Left renal pelvis (tissue), 4 donors: ENCODE measurements at places on chromosomes 3 and 15.

GRCh38 chr15:59299929-59300617, 72.6 kb downstream of the MYO1E start:
- DNase-seq, result no peak

- DNase-seq, result no peak
Observed at GRCh38 chr3:111913163-111913763, 54.2 kb downstream of the PHLDB2 start.

DNA sequence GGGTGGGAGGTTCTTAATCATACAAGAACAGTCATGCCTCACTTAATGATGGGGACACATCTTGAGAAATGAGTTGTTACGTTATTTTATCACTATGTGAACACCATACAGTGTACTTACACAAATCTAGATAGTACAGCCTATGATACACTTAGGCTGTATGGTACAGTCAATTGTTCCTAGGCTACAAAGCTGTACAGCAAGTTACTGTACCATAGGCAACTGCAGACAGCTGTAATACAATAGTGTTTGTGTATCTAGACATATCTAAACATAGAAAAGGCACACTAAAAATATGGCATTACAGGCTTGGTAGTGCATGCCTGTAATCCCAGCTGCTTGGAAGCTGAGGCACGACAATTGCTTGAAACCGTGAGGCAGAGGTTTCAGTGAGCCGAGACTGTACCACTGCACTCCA, 55.7 kb upstream of the PLXND1 start:
- no peak for DNase-seq

- no peak for DNase-seq
Observed at GRCh38 chr15:98920091-98920880, 87.3 kb downstream of the PGPEP1L start.

- DNase-seq, result no peak
Observed at GRCh38 chr3:155189478-155189877, 104.0 kb downstream of the STRIT1 start.

DNA sequence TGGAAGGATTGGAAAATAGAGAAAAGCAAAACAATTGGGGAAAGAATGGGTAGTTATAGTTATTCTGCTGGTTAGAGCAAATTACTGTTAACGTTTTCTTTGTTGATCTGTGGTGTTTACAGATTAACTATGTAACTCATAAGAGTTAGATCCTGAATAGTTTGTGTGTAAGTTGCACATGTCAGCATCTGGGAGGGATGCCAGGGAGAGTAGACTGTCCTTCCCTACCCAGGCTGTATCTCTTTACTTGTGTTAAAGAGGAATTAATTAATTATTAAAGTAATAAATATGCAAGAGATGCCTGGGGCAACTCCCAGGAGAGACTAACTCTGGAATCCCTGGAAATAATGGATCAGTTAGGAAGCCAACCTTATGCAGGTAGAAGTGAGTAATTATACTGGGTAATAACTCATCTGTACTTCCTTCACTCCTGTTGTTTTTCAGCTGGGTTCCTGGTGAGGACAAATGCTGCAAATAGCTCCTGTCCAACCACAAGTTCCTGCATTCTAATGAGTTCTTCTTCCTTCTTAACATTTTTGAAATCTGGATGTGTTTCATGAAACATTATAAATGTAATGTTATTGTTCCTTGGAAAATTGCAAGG, 18.9 kb downstream of the GHRL start:
- no peak for DNase-seq

DNA sequence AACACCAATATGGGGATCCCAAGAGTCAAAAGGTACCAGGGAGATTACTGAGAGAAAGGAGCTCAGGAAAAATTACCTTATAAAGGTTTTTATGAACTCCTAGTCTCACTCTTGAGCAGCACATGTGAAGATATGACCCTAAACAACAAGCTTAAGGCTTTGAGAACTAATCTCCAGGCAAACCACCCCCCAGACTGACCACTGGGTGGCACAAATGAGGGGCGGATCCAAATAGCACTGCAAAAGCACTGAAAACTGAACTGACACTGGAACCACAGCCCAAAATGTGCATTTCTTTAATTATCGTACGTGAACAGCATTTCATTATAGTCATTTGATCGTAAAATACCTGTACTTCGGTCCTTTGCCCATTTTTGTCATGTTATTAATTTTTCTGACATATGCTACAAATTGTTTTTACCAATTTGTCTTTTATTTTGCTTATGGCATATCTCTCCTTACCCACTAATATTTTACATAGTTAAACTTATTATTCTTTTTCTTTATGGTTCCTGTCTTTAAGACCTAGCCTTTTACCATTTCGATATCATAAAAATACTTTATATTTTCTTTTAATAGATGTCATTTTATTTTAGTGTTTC, 31.5 kb upstream of the TFDP2 start:
- DNase-seq, result no peak

GRCh38 chr15:98907927-98908471, 99.6 kb downstream of the PGPEP1L start:
- DNase-seq, result no peak

- DNase-seq, result no peak
Observed at GRCh38 chr3:50978991-50979667, 304.4 kb downstream of the DOCK3 start.

DNA sequence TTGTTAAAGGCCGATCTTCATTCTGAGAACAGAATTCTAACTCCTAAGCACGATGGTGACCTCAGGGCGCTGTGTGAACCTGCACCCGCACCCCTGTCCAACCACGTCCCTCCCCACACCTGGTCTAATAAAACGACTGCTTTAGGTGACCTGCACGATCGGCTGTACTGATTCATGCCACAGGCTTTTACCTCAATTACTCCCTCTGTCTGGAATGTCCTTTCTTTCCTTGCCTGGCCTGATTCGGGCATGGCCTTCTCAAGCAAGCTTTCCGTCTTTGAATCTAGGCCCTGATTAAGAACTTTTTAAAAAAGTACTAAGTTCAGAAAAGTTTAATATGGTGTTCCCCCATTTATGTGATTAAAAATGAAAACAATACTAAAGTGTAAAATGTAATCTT, 842 bp upstream of the U2SURP start:
- DNase-seq, result no peak

- no peak for DNase-seq
Observed at GRCh38 chr3:187870360-187871203, 125.3 kb upstream of the BCL6 start.

GRCh38 chr15:69595009-69595791, 142.6 kb downstream of the RPLP1 start:
- DNase-seq, result no peak

- DNase-seq, result peak; percentile 61
Observed at GRCh38 chr3:134600685-134601463, 49.9 kb downstream of the KY start.

DNA sequence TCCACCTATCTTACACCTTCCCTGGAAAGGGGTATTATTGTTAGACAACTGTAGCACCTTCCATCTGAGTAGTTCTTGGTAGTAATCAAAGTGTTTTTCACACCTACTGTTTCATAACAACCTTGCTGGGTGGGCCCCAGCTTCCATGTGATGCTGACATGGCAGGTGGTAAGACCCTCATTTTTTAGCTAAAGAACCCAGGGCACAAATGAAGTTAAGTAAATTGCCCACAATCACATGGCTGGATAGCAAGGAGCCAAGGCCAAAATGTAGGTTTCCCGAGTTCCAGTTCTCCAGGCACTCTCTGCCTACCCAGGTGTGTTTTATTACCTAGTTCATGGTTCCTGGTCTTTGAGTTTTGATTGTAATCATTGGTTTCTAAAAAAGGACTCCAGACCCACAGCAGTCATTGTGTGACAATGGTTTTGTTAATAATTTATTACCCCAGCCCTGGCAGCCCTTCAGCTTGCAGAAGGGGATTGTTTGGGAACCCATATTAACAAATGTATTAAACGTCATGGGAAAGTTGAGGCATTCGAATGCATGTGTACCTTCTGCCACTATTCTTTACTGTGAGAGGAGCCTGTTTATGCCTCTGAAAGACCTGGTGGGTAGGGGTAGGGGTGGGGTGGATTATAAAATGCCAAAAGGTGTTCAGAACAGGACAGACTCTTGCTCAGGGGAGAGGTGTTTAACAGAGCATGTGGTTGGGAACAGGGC, 222.2 kb upstream of the BHLHE40 start:
- DNase-seq, result no peak

GRCh38 chr15:25652704-25653103, 210.4 kb downstream of the ATP10A start:
- no peak for DNase-seq

DNA sequence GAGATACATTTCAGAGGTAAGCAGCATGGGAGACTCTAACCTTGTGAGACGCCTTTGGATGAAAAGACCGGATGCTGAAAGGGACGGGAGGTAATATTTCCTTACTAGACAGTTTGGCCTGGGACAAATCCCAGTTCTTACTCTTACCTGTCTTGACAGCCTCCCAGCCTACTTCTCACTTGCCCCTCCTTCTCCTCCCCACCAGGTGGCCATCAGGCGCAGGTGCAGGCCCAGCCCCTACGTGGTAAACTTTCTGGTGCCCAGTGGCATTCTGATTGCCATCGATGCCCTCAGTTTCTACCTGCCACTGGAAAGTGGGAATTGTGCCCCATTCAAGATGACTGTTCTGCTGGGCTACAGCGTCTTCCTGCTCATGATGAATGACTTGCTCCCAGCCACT, 6.3 kb downstream of the HTR3D start:
- DNase-seq, result no peak

DNA sequence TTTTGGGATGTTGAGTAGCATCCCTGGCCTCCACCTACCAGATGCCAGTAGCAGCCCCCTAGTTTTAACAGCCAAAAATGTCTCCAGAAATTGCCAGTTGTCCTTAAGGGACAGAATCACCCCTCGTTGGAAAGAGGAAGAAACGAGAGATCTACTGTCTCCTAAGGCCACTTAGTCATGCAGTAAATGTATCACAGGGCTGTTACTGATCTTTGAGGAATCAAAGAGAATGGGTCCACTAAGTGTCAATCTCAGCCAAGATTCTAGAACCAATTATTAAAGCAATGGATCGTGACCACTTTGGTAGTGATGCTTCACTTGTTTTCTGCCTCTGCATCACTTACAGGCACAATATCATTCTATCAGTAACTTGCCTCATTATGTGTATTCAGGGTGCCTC, 26.4 kb downstream of the POLG start:
- no peak for DNase-seq
